ENCODE measurements at places on chromosomes 7 and 10. TPM values are rescaled to one million over a fixed set of nuclear protein-coding genes. Genes with fewer than 3 reads are reported as not detected.

PNLIPRP1 gene
- not detected for total RNA-seq

ASAH2B gene
- total RNA-seq, result 1.3 TPM

LRRC17 gene
- total RNA-seq, result 82.2 TPM

TMEM130 gene
- 0.44 TPM for total RNA-seq

HOXA3 gene
- total RNA-seq, result 3.0 TPM

SPDYE9 gene
- under 0.01 TPM for total RNA-seq

CHCHD2 gene
- 203 TPM for total RNA-seq

NPY gene
- total RNA-seq, result not detected

ANXA8 gene
- 0.15 TPM for total RNA-seq

AS3MT gene
- total RNA-seq, result 7.6 TPM

KNDC1 gene
- total RNA-seq, result 2.3 TPM

PRSS2 gene
- not detected for total RNA-seq
